T-helper 17 cell (primary cell): ENCODE measurements at places on chromosomes 13 and 19.
A peak's percentile ranks its signal among the peaks of the same experiment; 100 is the strongest.

GRCh38 chr19:18699403-18700054 is 16.0 kb downstream of the CRTC1 start:
- DNase-seq = no peak

- DNase-seq = no peak
These were observed 441.0 kb downstream of the COG6 start for GRCh38 chr13:40096357-40096901.

DNA sequence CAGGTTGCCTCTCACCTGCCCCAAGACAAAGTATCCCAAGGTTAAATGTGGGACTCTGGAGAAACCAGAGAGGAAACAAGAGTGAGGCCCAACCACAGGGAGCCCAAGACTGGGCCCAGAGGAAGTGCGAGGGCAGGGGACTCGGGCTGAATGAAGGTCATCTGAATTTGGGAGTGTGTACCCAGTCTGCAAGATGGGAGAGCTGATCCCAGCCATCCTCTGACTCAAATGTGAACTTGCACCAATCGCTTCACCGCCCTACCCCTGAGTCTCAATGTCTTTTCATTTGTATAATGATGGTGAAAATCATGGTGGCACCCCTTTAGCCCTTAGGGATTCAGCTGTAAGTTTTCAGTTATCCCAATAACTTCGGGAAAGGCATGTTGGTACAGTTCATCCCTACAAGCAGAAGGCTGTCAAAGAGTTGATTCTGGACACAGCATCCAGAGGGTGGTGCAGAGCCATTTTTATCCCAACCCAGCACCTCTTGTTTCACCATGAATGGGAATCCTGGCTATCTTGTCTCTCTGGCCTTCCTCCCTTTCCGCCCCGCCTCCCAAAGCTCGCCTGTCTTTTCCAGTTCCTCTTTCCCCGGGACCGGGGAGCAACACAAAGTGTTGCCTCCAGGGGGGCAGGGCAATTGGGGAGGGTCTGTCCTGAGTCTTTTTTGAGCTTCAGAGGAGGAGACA is 123.4 kb downstream of the NUFIP1 start:
- no peak for DNase-seq

GRCh38 chr13:56563663-56564062 is 577.1 kb upstream of the PRR20A start:
- no peak for DNase-seq

GRCh38 chr19:6806488-6806887 is 34.0 kb downstream of the VAV1 start:
- no peak for DNase-seq

- no peak for DNase-seq
These were observed 104.5 kb downstream of the UGGT2 start for GRCh38 chr13:95948656-95949055.

GRCh38 chr13:29105779-29106178 is 285.6 kb downstream of the MTUS2 start:
- no peak for DNase-seq

GRCh38 chr13:24888291-24888931 is 124.4 kb downstream of the RNF17 start:
- no peak for DNase-seq

DNA sequence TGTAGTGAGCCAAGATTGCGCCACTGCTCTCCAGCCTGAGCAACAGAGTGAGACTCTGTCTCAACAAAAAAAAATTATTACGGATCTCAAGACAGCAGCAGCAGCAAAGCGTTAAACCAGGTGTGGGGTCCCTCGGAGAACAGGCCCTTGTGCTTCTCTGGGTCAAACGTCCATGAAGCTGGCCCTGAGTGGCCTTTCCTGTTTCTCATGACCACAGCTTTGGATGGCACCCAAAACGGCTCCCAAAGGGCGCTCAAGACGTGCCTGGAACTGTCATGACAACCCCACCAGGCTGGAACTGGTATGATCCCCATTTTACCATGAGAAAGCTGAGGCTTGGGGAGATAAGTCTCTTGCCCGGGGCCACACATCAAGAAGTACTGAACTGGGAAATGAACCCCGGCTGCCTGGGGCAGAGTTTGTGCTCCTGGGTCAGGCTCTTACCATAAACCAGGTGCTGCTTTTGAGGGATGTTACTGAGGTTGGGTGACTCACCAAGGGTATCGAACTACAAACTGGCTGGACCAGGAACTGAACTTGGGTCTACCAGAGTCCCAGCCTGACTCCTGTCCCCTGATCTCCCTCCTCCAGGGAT is 11.6 kb upstream of the SAMD1 start:
- DNase-seq = no peak

DNA sequence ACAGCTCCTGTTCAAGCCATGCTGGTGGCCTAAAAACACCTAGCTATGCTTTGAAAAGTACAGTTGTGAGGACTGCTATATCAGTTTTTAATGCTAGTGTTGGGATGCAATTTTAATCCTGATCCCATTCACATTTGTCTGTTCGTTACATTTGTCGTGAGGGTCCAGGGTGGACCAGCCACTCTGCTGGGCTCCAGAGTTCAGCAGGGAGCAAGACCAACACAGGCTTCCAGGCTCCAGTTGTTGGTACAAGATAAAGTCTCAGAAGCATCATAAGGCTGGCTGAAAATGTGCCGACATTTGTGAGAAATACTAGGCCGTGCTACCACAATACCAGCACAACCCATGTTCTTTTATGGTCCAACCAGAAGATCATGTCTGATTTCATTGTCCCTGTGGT is 210.6 kb downstream of the SLC7A1 start:
- no peak for DNase-seq

DNA sequence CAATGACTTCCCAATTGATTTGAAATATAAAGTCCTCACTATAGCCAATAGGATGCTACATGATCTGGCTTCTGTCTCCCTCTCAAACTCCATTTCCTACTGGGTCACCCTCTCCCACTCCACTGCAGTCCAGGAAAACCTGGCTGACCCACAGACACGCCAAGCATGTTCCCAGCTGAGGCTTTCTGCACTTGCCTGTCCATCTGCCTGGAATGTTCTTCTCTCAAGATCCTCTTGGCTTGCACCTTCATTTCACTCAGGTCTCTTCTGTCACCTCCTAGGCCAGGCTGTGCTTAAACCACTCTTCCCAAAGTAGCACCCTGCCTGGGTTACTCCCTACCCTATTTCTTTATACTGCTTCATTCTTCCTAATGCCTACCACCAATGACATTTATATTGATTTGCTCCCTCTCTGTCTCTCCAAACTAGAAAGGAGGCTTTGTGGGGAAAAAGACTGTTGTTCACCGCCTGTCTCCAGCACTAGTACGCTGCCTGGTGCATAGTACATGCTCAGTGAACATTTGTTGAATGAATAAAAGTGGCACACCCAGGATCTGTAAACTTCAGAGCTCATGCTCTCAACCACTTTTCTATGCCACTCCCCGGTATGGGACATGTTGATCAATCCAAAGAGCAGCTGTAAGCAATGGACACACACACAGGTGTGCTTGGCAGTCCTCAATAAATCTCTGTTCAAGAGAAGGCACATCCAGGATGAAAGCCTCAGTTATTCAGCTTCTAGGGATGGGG is 261.3 kb downstream of the FOXO1 start:
- DNase-seq = no peak

DNA sequence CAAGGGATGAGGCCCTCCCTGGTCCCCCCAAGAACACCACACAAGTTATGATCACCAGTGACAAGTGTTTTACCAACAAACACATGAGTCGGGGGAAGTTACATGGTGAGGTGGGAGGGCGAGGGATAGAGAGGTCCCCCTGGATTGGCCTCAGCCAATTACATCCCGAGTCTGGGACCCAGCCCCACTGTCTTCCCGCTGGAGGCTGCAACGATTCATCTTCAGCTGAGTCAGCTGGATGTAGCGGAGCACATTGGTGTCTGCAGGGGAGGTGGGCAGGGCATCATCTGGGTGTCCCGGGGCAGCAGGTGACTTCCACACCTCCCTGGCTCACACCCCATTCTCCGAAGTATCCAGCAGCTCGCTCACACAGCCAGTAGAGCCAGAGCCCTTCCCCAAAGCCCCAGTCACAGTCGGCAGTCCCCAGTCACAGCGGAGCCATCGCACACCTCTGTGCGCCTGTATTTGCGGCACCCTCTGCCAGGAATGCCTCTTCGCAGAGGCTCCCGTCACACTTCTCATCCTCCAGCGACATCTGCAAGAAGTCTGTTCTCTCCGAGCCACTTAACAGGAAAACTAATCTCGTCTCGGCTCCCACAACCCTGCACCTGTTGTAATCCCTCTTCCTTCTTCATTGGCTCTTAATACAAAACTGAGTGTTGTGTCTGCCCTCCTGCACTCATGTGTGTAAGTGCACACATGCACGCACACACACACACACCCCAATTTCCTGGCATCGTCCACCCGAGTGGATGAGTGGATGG is 2.0 kb downstream of the TTC9B start:
- DNase-seq = no peak

- DNase-seq = no peak
These were observed 6.3 kb upstream of the RDH13 start for GRCh38 chr19:55068950-55069864.

- DNase-seq = no peak
These were observed 689.3 kb downstream of the UQCRFS1 start for GRCh38 chr19:28523619-28524018.

- DNase-seq = no peak
These were observed 19.5 kb downstream of the PTPRS start for GRCh38 chr19:5321066-5321642.

DNA sequence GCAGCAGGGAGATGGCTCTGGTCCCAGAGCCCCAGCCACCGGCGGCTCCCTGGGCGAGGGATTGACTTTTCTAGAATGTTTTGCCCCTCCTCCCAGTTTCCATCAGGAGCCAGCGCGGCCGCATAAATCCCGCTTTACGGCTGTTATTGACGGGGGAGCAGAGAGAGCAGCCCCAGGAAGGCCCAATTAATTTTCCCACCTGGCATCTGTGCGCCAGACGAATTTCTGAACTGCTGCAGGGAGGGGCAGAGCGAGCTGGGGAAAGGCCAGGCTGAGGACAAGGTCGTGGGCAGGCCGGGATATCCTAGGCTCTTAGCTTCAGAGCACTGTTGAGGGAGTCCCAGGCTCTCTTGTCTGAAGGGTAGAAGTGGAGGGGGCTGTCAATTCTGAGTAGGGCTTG is 24.7 kb downstream of the ZNRF4 start:
- no peak for DNase-seq

DNA sequence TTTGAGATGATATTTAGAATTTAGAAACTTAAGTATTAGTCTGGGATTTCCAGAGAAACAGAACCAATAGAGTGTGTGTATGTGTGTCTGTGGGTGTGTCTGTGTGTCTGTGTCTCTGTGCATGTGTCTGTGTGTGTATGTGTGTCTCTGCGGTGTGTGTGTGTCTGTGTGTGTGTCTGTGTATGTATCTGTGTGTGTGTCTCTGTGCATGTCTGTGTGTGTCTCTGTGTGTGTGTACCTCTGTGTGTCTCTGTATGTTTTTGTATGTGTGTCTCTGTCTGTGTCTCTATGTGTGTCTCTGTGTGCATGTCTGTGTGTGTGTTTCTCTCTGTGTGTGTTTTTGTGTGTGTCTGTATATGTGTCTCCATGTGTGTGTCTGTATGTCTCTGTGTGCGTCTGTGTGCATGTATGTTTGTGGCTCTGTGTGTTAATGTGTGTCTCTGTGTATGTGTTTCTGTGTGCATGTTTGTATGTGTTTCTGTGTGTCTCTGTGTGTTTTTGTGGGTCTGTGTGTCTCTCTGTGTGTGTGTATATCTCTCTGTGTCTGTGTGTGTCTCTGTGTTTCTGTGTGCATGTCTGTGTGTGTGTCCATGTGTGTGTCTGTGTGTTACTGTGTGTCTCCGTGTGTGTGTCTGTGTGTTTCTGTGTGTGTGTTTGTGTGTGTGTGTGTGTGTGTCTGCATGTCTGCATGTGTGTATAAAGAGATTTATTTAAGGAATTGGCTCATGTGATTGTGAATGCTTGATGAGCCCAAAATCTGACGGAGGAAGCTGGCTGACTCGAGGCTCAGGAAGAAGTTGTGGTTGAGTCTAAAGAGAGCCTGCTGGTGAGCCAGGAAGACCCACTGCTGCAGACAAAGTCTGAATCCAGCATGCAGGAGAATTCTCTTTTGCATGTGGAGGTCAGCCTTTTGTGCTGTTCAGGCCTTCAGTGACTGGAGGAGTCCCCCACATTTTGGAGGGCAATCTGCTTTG is 22.2 kb downstream of the GPR42 start:
- no peak for DNase-seq

- DNase-seq = no peak
These were observed 75.6 kb upstream of the TM9SF2 start for GRCh38 chr13:99425485-99426341.

- DNase-seq = no peak
These were observed 56.9 kb downstream of the ZNF726 start for GRCh38 chr19:23971598-23971997.

GRCh38 chr19:6802336-6803035 is 30.0 kb downstream of the VAV1 start:
- peak; percentile 20 for DNase-seq
